H54 (cell line): ENCODE measurements at places on chromosomes 7 and 10.

DNA sequence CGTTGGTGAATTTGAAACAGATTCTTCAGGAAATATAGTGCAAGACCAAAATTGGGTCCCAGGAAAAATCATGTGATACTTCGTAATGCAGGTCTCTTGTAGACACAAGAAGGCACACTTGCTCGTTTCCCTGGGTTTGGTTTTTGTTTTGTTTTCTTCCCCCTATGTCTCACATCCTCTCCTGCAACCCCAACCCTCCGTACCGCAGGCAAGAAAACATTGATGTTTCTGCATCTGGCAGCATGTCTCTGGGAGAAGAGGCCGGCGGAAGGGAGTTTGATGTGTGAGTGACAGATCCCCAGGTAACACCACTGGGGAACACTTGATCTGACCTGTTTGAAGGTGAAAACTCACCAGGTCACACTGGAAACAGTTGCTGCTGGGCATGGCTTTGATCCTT lies 718.5 kb downstream of the AUTS2 start:
- DNase-seq: no peak

DNA sequence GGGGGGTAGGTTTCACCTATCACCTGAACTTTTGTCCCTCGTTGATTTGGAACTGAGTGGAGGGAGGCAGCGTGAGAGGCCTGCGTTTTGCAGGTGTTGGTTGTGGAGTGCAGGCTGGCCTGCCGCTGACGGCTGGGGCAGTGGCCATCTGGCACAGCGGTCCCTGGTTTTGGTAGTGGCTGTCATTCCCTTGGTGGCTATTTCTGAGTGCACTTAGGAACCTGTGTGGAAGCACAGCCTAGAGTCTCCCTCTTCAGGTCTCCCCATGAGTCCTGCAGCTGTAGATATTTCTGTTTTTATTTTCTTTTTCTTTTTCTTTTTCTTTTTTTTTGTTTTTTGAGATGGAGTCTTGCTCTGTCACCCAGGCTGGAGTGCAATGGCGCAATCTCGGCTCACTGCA lies 129.2 kb downstream of the CUL2 start:
- DNase-seq: no peak

- peak; percentile 93 for DNase-seq
Observed at GRCh38 chr7:44307301-44307900, 18.0 kb downstream of the CAMK2B start.

GRCh38 chr7:48617508-48617907 lies 306.8 kb upstream of the CDC14C start:
- DNase-seq: no peak

- no peak for DNase-seq
Observed at GRCh38 chr7:52261057-52261456, 774.4 kb upstream of the POM121L12 start.

DNA sequence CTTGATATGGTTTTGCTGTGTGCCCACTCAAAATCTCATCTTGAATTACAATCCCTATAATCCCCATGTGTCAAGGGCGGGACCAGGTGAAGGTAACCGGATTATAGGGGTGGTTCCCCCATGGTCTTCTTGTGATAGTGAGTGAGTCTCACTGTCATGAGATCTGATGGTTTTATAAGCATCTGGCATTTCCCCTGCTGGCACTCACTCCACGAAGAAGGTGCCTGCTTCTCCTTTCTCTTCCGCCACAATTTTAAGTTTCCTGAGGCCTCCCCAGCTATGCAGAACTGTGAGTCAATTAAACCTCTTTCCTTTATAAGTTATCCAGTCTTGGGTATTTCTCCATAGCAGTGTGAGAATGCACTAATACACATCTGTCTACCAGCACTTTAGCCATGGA lies 109.5 kb upstream of the SDK1 start:
- DNase-seq: no peak

DNA sequence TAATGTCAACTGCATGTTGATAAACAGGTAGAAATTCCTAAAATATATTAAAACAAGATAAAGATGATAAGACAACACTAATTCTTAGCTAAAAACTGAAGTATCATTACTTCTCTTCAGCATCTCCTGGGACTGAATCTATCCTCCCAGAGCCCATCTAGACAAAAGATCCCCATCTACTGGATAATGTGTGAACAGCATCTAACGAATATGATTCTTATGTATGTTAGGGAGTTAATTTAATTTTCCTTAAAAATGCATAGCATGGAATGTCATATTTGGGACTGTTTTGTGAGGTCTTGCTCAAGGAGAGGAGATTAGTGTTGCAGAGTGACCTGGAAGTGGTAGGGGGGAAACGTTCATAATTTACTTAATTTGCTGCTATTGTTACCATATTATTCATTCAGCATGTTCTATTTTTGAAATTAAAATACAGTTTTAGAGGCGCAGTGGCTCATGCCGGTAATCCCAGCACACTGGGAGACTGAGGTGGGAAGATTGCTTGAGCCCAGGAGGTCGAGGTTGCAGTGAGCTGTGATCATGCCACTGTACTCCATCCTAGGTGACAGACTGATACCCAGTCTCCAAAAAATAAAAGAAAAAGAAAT lies 305.1 kb upstream of the CSTF2T start:
- peak; percentile 19 for DNase-seq
